Right renal pelvis (tissue), 4 donors: ENCODE measurements at places on chromosomes 4 and X. TPM values are rescaled to one million over a fixed set of nuclear protein-coding genes. Genes with fewer than 3 reads are reported as not detected.

PRSS12 gene
- 12.2 TPM for polyA plus RNA-seq

OFD1 gene
- 40.5 TPM for polyA plus RNA-seq

LRP2BP gene
- 3.5 TPM for polyA plus RNA-seq

GSX2 gene
- polyA plus RNA-seq = not detected

PDGFC gene
- polyA plus RNA-seq = 66.2 TPM

PPARGC1A gene
- 35.0 TPM for polyA plus RNA-seq

TBCK gene
- polyA plus RNA-seq = 68.1 TPM

SOX3 gene
- polyA plus RNA-seq = not detected

CDKL5 gene
- polyA plus RNA-seq = 13.7 TPM

GC gene
- 0.69 TPM for polyA plus RNA-seq

LRAT gene
- polyA plus RNA-seq = 1.8 TPM

MAP3K15 gene
- polyA plus RNA-seq = 5.4 TPM

RASSF6 gene
- 9.0 TPM for polyA plus RNA-seq

CDX4 gene
- polyA plus RNA-seq = not detected

BANK1 gene
- 3.6 TPM for polyA plus RNA-seq

NPY2R gene
- 0.94 TPM for polyA plus RNA-seq

TBX22 gene
- 2.9 TPM for polyA plus RNA-seq

C4orf36 gene
- 1.4 TPM for polyA plus RNA-seq

PLP1 gene
- polyA plus RNA-seq = 6.8 TPM

IGSF1 gene
- polyA plus RNA-seq = 22.9 TPM

KIT gene
- 17.5 TPM for polyA plus RNA-seq

TMEM144 gene
- polyA plus RNA-seq = 8.9 TPM

NAT8L gene
- 5.4 TPM for polyA plus RNA-seq

MFAP3L gene
- polyA plus RNA-seq = 16.4 TPM

SLITRK2 gene
- polyA plus RNA-seq = 1.7 TPM

ADGRG4 gene
- not detected for polyA plus RNA-seq

SMIM10 gene
- 11.6 TPM for polyA plus RNA-seq

MMRN1 gene
- polyA plus RNA-seq = 3.0 TPM

NXF2B gene
- 0.30 TPM for polyA plus RNA-seq

TMPRSS11D gene
- not detected for polyA plus RNA-seq

RAB40AL gene
- polyA plus RNA-seq = not detected

MYL5 gene
- polyA plus RNA-seq = 14.1 TPM

GRIPAP1 gene
- polyA plus RNA-seq = 42.5 TPM

BST1 gene
- polyA plus RNA-seq = 13.7 TPM

TLR3 gene
- 16.1 TPM for polyA plus RNA-seq

ZMAT1 gene
- 28.2 TPM for polyA plus RNA-seq

RASL11B gene
- polyA plus RNA-seq = 45.0 TPM

NDST3 gene
- 3.2 TPM for polyA plus RNA-seq

TEX11 gene
- polyA plus RNA-seq = not detected

DKK2 gene
- polyA plus RNA-seq = 1.9 TPM

EGFL6 gene
- 22.2 TPM for polyA plus RNA-seq

CLCN4 gene
- polyA plus RNA-seq = 6.3 TPM

IRS4 gene
- 1.8 TPM for polyA plus RNA-seq

FRMD7 gene
- 1.5 TPM for polyA plus RNA-seq

PABPC1L2A gene
- not detected for polyA plus RNA-seq

OPRPN gene
- polyA plus RNA-seq = not detected

TCEAL2 gene
- 22.9 TPM for polyA plus RNA-seq

DMRTC1 gene
- 1.5 TPM for polyA plus RNA-seq

TSC22D3 gene
- polyA plus RNA-seq = 131 TPM

STK26 gene
- 11.5 TPM for polyA plus RNA-seq

CFP gene
- 0.91 TPM for polyA plus RNA-seq

SRPK3 gene
- polyA plus RNA-seq = 0.90 TPM

SPANXA1 gene
- polyA plus RNA-seq = not detected

KLB gene
- polyA plus RNA-seq = 0.21 TPM
